ENCODE measurements at places on chromosomes 1 and 21.

- DNase-seq = no peak
Measured at GRCh38 chr1:192151176-192151575, 7.1 kb upstream of the RGS18 start.

- no peak for DNase-seq
Measured at GRCh38 chr1:9294405-9294773, 1.7 kb downstream of the SPSB1 start.

DNA sequence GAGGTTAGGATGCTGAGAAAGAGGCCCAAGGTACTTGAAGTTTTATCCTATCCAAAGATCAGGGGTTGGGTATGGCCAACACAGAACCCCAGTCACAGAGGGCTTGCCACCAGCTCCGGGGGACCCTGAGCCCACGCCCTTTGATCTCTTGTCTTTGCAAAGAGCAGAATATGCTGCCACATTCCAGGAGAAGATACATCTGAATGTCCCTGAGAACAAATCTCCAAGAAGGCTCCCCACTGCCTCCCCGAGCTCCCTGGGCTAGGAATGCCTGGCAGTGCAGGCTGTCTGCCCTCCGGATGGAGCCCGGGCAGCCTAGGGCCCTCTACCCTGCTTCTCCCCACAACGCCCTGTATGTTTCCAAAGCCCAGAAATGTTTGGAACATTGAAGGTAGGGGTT is 49.2 kb downstream of the AJAP1 start:
- DNase-seq = no peak

- DNase-seq = no peak
Measured at GRCh38 chr1:217274416-217274815, 356.5 kb downstream of the GPATCH2 start.

GRCh38 chr1:23385119-23385621 is 15.5 kb upstream of the ZNF436 start:
- DNase-seq = no peak

Measured in NCI-H1417 treated with DMSO at 0.1 percent for 48 hours (cell line).